ENCODE measurements at places on chromosomes 7 and 10. TPM values are rescaled to one million over a fixed set of nuclear protein-coding genes. Genes with fewer than 3 reads are reported as not detected.

Gene AVL9
- 19.0 TPM for total RNA-seq

Gene INPP5F
- total RNA-seq = 16.6 TPM

Gene NUDT1
- total RNA-seq = 88.9 TPM

Gene FOXI2
- not detected for total RNA-seq

Gene MMRN2
- 0.89 TPM for total RNA-seq

Gene TCF7L2
- total RNA-seq = 4.0 TPM

Gene FRMD4A
- 28.4 TPM for total RNA-seq

Gene SFTPA1
- not detected for total RNA-seq

Measured in bronchus fibroblast of lung (primary cell).